Testis (tissue), 5 donors: ENCODE measurements at places on chromosomes 5 and 9. TPM values are rescaled to one million over a fixed set of nuclear protein-coding genes. Genes with fewer than 3 reads are reported as not detected.

The SH3TC2 gene
- total RNA-seq = 136 TPM

The RNF224 gene
- total RNA-seq = 0.37 TPM

GRCh38 chr5:158436271-158437065, 577.5 kb upstream of the CLINT1 start:
- DNase-seq = no peak

DNA sequence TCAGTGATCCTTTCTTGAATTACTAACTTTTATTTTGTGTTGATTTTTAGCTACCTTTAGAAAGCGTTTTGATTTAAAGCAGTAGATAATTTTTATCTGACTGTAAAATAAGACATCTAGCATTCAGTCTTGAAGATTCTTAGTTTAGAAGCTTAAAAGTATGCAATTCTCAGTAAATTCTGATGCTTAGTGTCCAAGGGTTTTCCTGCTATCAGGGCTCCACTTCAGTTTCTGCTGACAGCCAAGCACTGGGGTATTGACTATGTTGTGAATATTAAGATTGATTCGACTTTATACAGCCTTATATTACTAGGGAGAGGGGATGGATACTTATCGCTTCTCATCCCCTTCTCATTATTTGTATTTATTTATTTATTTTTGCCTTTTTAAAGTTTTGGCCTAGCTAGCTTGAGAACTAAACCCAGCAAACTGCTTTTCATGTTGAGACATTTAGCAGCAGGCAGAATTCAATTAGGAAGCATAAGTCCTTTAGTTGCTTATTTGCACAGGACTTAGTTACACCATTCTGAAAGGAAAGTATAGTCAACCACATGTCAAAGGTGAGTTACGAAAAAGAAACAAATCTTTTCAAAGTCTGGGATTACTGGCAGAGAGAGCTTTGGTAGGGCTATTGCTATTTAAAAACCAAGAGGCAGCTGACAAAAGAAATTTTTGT, 2.9 kb downstream of the PBX3 start:
- no peak for DNase-seq

DNA sequence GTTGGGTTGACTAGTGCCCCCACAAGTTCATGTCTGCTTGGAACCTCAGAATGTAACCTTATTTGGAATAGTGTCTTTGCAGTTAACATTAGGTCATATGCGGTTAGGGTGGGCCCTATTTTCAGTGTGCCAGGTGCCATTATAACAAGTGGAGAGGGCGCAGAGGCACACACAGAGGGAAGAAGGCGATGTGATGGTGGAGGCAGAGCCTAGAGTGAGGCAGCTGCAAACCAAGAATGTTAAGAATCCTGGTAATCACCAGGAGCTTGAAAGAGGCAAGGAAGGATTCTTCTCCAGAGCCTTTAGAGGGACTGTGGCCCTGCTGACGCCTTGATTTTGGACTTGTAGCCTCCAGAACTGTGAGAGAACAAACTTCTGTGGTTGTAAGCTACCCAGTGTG, 10.9 kb downstream of the GPR107 start:
- DNase-seq = no peak

GRCh38 chr9:129505270-129505902, 115.5 kb downstream of the C9orf50 start:
- no peak for DNase-seq

The PTGES gene
- 36.9 TPM for total RNA-seq

GRCh38 chr5:149902177-149902576, 42.4 kb downstream of the PDE6A start:
- no peak for DNase-seq

GRCh38 chr5:42270771-42271170, 152.5 kb upstream of the GHR start:
- DNase-seq = no peak

DNA sequence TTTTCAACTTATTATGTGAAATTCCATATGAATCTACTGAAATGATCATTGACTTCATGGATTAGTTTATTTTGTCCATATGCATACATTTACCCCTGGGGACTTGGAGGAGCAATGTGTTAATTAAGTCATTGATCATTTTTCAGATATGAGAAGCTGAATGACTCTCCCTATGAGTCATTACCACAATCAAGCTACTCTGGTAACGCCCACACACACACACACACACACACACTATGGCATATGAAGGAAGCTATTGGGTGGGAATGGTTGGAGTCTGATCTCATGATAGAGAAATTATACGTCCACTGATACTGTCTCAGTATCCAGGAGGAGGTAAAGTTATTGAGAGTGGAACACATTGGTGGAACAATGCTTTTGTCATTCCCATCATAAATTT, 528.9 kb downstream of the AGTPBP1 start:
- DNase-seq = no peak

GRCh38 chr5:35213608-35214007, 16.7 kb downstream of the PRLR start:
- DNase-seq = no peak
